ENCODE measurements at places on chromosomes 1 and 21.

GRCh38 chr1:20371411-20371810 is 80.7 kb downstream of the VWA5B1 start:
- no peak overlapping the region for H3K27ac ChIP-seq
- no peak overlapping the region for H3K4me3 ChIP-seq
- peaks cover 93% of the 10 kb centered on the region for H3K27me3 ChIP-seq
- H3K36me3 ChIP-seq = no peaks in the 10 kb centered on the region
- H3K4me1 ChIP-seq = peaks cover 12% of the 10 kb centered on the region

DNA sequence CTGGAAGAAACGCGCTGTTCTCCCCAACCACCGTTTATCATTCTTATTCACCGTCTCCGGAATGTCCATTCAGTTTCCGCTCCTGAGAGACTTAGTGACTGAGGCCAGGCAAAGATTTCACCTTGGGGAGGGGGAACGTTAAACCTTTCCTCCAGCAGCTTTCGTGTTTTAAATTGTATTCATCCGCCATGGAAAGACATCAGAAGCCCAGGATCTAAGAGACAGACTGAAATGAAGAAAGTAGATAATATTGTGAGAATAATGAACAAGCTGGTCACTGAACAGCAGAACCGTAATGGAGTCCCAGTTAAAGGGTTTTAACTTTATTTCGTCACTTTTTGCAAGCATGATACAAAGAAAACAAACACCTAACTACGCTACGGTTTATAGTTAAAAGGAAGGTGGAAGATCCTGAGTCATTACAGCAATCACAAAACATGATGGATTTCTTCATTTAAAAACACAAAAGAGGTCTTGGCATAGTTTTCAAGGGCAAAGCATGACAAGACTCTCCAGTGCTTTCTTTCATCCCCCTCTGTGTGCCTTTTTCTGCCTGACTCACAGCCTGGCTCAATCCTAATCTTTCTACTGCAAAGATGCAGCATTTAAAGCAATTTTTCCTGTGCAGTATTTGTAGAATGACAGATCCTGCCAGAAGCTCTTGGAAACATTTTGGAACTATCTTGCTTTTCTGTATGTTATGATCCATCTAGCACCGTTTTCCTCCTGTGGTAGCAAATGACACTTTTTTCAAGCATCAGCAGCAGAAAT is 722 bp upstream of the SLC19A2 start:
- H3K4me1 ChIP-seq = peaks cover 44% of the 10 kb centered on the region
- H3K27ac ChIP-seq = peak overlapping the region; percentile 99
- no peak for DNase-seq
- no peaks in the 10 kb centered on the region for H3K36me3 ChIP-seq
- H3K27me3 ChIP-seq = no peaks in the 10 kb centered on the region

- H3K27ac ChIP-seq = peak overlapping the region; percentile 94
- H3K36me3 ChIP-seq = peaks cover 45% of the 10 kb centered on the region
- H3K27me3 ChIP-seq = no peaks in the 10 kb centered on the region
- peaks cover 3% of the 10 kb centered on the region for H3K4me1 ChIP-seq
- H3K4me3 ChIP-seq = no peak overlapping the region
Measured at GRCh38 chr21:33914188-33914587, 1.4 kb downstream of the ATP5PO start.

DNA sequence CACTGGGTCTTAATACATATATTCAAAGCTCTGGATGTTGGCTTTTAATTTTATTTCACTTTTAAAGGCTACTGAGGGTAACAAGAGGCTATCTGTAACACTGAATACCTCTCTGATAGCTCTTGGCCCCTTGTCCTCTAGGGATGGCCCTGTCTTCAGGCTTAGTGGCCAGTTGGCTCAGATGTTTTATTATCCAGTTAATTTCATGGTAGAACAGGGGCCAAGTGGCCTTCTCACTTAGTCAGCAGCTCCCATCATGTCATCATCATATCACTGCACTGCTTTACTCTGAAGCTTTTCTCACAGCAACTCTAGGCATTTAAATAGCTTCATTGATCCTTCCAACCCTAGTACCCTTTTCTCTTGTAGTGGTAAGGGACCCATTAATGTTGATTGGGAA is 40.2 kb upstream of the MACF1 start:
- H3K4me1 ChIP-seq = peaks cover 19% of the 10 kb centered on the region
- H3K27ac ChIP-seq = no peak overlapping the region
- no peak overlapping the region for H3K4me3 ChIP-seq
- H3K27me3 ChIP-seq = no peaks in the 10 kb centered on the region
- DNase-seq = no peak

GRCh38 chr1:182080955-182081582 is 19.6 kb upstream of the ZNF648 start:
- no peaks in the 10 kb centered on the region for H3K27me3 ChIP-seq
- no peak overlapping the region for H3K27ac ChIP-seq
- no peak for DNase-seq
- H3K4me1 ChIP-seq = peaks cover 4% of the 10 kb centered on the region

GRCh38 chr1:153498746-153499145 is 37.0 kb downstream of the S100A6 start:
- no peaks in the 10 kb centered on the region for H3K36me3 ChIP-seq
- peaks cover 15% of the 10 kb centered on the region for H3K4me1 ChIP-seq
- no peak for DNase-seq
- H3K27me3 ChIP-seq = no peaks in the 10 kb centered on the region

DNA sequence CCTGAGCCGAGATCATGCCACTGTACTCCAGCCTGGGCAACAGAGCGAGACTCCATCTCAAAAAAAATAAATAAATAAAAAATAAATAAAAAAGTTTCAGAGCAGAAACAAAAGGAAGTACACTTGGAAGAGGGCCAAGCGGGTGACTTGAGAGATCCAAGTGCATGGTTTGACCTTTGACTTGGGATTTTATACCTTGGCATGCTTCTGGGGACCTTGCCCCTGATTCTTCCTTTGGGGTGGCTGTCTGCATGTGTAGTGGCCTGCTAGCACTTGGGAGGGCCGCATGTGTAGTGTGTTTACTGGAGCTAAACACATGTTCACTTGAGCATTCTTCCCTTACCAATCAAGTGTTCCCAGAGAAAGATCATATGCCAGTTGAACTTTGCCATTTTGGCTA is 114.0 kb downstream of the DTL start:
- no peaks in the 10 kb centered on the region for H3K36me3 ChIP-seq
- H3K4me1 ChIP-seq = no peaks in the 10 kb centered on the region
- no peaks in the 10 kb centered on the region for H3K27me3 ChIP-seq
- H3K4me3 ChIP-seq = no peak overlapping the region
- no peak overlapping the region for H3K27ac ChIP-seq
